Regular cardiac myocyte (primary cell): ENCODE measurements at places on chromosomes 7 and 10. TPM values are rescaled to one million over a fixed set of nuclear protein-coding genes. Genes with fewer than 3 reads are reported as not detected.

LRIT1 gene
- total RNA-seq = not detected in 2 replicates

SLC39A12 gene
- total RNA-seq = not detected in 2 replicates

EBF3 gene
- total RNA-seq = 11.6 and 20.5 TPM in 2 replicates

FAM25C gene
- not detected in 2 replicates for total RNA-seq

SYT15 gene
- total RNA-seq = under 0.01 TPM in 1 of 2 replicates, not detected in the other

IKZF1 gene
- not detected in 2 replicates for total RNA-seq

GET4 gene
- total RNA-seq = 18.3 and 26.1 TPM in 2 replicates

SHOC2 gene
- total RNA-seq = 52.0 and 69.1 TPM in 2 replicates

SUN3 gene
- not detected in 2 replicates for total RNA-seq

WDR86 gene
- 0.56 TPM in 1 of 2 replicates, not detected in the other for total RNA-seq

CYP26C1 gene
- under 0.01 TPM in 2 replicates for total RNA-seq

MSMB gene
- not detected in 2 replicates for total RNA-seq

CALCR gene
- total RNA-seq = not detected in 2 replicates

ZNF488 gene
- 0.19 TPM in 1 of 2 replicates, not detected in the other for total RNA-seq

TAS2R5 gene
- total RNA-seq = 0.77 and 0.85 TPM in 2 replicates

ODAD2 gene
- total RNA-seq = not detected in 2 replicates

SRRM3 gene
- 0.38 and 0.56 TPM in 2 replicates for total RNA-seq

SPDYE11 gene
- total RNA-seq = not detected in 2 replicates

SPDYE8 gene
- not detected in 2 replicates for total RNA-seq

FAM171A1 gene
- total RNA-seq = 15.8 and 37.6 TPM in 2 replicates

ANKRD26 gene
- 9.0 and 9.6 TPM in 2 replicates for total RNA-seq

VSTM2A gene
- total RNA-seq = not detected in 2 replicates

CPVL gene
- 0.58 TPM in 1 of 2 replicates, not detected in the other for total RNA-seq

IGF2BP3 gene
- total RNA-seq = 20.3 and 36.0 TPM in 2 replicates

EEPD1 gene
- 0.38 and 3.9 TPM in 2 replicates for total RNA-seq

SPDYE5 gene
- under 0.01 TPM in 1 of 2 replicates, not detected in the other for total RNA-seq

AZGP1 gene
- total RNA-seq = not detected in 2 replicates

SMKR1 gene
- total RNA-seq = not detected in 2 replicates

SKIDA1 gene
- total RNA-seq = 0.56 and 0.58 TPM in 2 replicates

MRLN gene
- total RNA-seq = not detected in 2 replicates

GATA3 gene
- total RNA-seq = 0.28 TPM in 1 of 2 replicates, not detected in the other

SLC26A3 gene
- total RNA-seq = not detected in 2 replicates

CYP2C19 gene
- total RNA-seq = not detected in 2 replicates

CDCA7L gene
- 32.1 and 55.8 TPM in 2 replicates for total RNA-seq

PAPOLB gene
- 0.19 and 0.28 TPM in 2 replicates for total RNA-seq

PKD2L1 gene
- not detected in 2 replicates for total RNA-seq

INA gene
- 1.1 and 1.2 TPM in 2 replicates for total RNA-seq

CAV2 gene
- total RNA-seq = 214 and 229 TPM in 2 replicates

RADIL gene
- total RNA-seq = 0.38 and 0.56 TPM in 2 replicates

AKR1C1 gene
- total RNA-seq = 69.3 and 122 TPM in 2 replicates

CNPY1 gene
- total RNA-seq = not detected in 2 replicates
